ENCODE measurements at places on chromosomes 16 and 17.

DNA sequence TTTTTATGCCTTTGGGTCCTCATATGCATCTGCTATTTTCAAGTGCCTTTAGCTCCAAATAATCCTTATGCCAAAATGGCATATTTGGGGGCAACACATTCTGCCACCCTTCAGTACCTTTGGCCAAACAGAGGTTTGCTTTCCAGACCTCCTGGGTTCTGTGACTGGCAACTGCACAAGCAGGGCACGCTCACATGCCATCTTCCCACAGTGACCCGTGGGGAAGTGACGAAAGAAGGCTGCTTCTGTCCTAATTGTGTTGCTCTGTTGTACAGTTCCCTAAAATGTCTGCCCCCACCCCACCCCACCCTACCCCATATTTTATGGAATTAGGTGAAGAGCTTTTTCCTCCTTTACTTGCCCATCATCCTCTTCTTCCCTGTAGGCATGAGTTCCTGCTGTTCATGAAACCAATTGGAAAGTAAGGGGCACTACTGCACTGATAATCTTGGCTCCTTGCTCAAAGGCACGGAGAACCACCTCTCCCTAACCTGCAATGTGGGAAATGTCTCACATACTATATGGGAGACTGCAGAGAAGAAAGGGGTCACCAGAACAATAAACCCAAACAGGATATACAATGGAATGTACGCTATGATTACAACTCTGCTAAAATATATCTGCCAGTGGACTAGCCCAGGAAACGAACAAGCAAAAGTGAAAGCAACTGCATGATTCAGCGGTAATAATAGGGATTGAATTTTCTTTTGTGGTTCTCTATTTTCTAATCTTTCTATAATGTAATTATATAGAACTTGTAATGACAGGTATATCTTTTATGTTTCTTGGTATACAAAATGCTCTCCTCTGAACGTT is 3.3 kb upstream of the SLFN12L start:
- no peak for DNase-seq

DNA sequence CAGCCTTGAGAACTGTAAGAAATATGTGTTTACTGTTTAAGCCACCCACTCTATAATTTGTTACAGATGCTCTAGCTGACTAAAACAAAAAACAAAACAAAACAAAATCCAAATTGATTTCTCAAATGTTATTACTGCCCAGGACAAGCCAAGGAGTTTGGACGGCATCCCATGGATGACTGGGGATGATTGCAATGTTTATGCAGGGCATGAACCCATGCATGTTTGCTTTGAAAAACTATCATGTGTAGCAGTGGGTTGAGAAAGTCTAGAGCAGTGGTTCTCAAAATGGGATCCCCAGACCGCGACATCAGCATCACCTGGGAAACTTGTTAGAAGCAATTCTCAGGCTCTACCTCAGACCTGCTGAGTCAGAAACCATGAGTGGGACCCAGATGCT is 223.2 kb upstream of the PSMD7 start:
- no peak for DNase-seq

DNA sequence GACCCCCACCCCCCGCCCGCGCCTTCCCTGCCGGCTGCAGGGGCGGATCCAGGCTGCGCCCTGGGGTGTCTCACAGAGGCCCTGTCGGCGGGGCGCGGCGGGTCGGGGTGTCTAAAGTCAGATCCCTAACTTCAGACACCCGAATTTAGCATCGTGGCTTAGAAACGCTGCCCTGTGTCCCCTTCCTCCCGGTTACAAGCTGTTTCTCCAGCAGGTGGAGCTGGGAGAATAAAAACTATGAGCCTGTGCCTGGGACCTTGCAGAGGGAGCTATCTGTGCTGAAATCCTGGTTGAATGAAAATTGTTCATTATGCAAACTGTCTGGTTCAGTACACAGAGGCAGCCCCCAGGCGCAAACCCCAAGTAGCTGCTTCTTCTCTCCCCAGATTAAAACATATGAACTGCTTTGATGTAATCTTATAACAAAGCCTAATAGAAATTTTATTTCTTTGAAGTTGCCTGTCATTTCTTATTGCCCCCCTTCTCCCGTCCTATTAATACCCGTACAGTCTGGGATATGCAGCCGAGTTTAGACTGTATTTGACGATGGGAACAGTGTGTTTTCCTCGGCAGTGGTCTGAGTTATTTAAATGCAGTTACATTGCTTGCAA is 79.0 kb downstream of the RPA1 start:
- DNase-seq, result no peak

DNA sequence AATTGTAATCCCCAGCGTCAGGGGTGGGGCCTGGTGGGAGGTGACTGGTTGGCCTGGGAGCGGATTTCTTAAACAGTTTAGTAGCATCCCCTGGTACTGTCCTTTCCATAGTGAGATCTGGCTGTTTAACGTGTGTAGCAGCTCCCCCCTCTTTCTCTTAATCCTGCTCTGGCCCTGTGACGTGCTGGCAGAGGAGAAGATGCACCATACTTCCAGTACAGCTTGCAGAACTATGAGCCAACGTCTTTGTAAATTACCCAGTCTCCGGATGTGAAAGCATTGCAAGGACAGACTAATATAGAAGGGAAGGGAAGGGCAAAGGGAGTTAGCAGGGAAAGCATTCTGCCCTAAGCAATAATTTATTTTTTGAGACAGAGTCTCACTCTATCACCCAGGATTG is 83.9 kb downstream of the RMI2 start:
- no peak for DNase-seq

DNA sequence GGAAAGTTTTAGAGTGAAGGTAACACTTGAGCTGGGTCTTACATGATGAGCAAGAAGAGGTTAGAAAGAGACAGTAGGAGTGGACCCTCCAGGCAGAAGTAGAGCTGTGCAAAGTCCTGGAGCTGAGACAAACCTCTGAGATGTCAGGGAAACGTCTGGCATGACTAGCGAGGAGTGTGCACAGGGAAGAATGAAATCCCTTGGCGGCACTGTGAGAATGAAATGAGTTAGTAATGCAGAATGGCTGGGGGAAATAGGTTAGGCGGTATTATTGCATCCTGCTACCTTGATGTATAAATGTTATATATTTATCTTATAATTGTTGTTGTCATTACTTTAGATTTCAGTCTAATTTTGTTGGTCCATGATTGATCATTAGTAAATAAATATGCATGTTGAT is 457.9 kb upstream of the CCL2 start:
- no peak for DNase-seq

Data from stimulated activated CD4-positive, alpha-beta T cell treated with anti-CD3 and anti-CD28 coated beads, Interleukin-1b, Interleukin-23, amount 100 ng/mL, for 24 hours (primary cell).